ENCODE measurements at places on chromosomes 12 and 14. TPM values are rescaled to one million over a fixed set of nuclear protein-coding genes. Genes with fewer than 3 reads are reported as not detected.
A peak's percentile ranks its signal among the peaks of the same experiment; 100 is the strongest.

Gene ANO4
- not detected for total RNA-seq

- no peak for DNase-seq
- H3K4me3 ChIP-seq, result no peak overlapping the region
- no peaks in the 10 kb centered on the region for H3K36me3 ChIP-seq
- H3K27me3 ChIP-seq, result peaks cover 12% of the 10 kb centered on the region
These were observed 2.3 kb upstream of the PTPRB start for GRCh38 chr12:70639535-70639934.

GRCh38 chr12:49332891-49333371 lies 4.1 kb downstream of the C1QL4 start:
- peaks cover 49% of the 10 kb centered on the region for H3K27me3 ChIP-seq
- H3K4me3 ChIP-seq, result peak overlapping the region; percentile 45
- DNase-seq, result no peak

GRCh38 chr14:54200726-54201125 lies 196.1 kb upstream of the CDKN3 start:
- peaks cover 5% of the 10 kb centered on the region for H3K27me3 ChIP-seq
- no peak overlapping the region for H3K27ac ChIP-seq
- no peaks in the 10 kb centered on the region for H3K36me3 ChIP-seq
- H3K4me3 ChIP-seq, result no peak overlapping the region
- H3K4me1 ChIP-seq, result no peaks in the 10 kb centered on the region
- no peak for DNase-seq

DNA sequence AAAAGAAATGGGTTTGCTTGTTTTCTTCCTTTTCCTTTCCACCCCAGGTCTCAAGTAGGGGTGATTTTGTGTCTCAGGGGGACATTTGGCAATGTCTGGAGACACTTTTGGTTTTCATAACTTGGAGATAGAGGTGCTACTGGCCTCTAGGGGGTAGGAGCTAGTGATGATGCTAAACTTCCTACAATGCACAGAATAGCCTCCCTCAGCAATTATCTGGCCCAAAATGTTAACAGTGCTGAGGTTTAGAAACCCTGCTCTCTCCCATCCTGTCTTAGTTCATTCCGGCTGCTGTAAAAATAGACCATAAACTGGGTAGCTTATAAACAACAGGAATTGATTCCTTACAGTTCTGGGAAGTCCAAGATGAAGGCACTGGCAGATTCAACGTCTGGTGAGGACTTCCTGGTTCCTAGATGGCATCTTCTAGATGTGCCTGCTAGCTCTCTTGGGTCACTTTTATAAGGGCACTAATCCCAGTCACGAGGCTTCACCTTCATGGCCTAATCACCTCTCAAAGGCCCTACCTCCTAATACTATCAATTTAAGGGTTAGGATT lies 7.4 kb upstream of the GAS2L3 start:
- peaks cover 23% of the 10 kb centered on the region for H3K27me3 ChIP-seq
- DNase-seq, result no peak
- H3K4me1 ChIP-seq, result peaks cover 5% of the 10 kb centered on the region
- H3K4me3 ChIP-seq, result no peak overlapping the region
